Jurkat, Clone E6-1 (cell line): ENCODE measurements at places on chromosomes 7 and 10.

DNA sequence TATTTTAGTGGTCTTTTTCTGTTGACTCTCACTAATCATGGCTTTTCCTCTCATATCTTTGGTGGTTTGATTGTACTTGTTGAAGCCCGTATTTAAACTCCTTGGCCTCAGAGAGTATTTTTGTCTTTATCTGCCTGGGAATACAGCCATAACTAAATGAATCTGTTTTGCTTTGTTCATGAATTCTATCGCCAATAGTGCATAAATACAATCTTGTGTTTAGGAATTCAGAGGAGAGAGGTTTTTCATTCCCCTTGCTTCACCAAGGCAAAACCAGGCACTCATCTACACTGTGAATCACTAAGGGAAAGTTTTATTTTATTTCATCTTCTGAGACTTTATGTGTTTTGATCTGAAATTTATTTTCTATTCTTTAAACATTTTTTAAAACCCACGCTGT lies 152.7 kb downstream of the BICC1 start:
- DNase-seq = no peak

DNA sequence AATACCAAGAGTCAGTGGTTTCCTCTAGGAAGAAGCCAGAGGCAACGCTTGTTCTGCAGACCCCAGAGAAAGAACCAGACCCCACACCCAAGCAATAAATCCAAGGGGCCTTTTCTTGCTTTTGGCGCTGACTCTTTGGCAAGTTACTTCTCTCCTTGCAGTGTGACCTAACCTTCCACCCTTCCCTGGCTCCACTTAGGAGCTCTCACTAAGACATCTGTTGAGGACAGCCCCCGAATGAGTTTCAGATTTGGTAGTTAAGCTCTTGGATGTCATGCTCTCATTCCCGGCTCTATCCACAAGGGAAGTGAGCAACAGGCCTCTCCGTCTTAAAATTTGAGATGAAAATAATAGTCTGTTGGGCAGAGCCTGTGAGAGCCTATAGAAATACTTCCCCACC lies 50.6 kb upstream of the FAM204A start:
- DNase-seq = no peak

- no peak for DNase-seq
These were observed 87.3 kb downstream of the LYZL2 start for GRCh38 chr10:30542001-30542894.

- DNase-seq = no peak
These were observed 56.4 kb upstream of the CCDC71L start for GRCh38 chr7:106717254-106717954.
